ENCODE measurements at places on chromosomes 2 and 18.
A peak's percentile ranks its signal among the peaks of the same experiment; 100 is the strongest.

DNA sequence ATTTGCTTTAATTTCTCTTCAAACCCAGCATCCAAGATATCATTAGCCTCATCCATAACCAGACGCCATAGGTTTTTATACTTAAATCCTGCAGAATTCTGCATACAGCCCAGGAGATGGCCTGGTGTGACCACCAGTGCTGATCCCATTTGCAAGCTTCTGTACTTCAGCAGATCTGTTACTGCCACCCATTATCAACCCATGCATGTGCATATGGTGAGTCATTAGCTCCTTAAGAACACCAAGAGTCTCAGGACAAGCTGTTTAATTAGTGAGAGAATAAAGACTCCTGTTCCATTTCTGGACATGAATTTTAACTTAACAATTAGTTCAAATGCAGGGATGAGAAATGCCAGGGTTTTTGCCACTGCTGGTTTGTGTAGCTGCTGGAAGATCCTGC lies 110.7 kb upstream of the TANK start:
- no peak for DNase-seq

DNA sequence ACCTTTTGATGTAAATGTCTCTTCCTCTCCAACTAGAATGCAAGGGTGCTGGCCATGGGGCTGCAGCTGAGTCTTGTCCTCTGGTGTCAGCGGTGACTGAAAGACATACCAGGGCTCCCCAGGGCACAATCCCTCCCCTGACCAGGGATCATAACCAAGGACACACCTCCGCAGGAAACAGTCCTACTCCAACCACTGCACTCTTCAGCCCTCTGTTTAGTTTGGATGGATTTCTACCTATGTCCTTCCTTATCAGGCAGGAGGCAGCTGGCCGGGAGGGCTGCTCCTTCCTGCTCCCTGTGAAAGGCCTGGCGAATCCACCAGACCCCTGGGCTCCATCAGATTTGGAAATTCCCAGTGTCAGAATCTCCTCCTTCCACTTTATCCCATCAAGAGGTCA lies 185.2 kb upstream of the ID2 start:
- DNase-seq, result no peak

- no peak for DNase-seq
Observed at GRCh38 chr2:43280994-43281393, 54.6 kb upstream of the ZFP36L2 start.

DNA sequence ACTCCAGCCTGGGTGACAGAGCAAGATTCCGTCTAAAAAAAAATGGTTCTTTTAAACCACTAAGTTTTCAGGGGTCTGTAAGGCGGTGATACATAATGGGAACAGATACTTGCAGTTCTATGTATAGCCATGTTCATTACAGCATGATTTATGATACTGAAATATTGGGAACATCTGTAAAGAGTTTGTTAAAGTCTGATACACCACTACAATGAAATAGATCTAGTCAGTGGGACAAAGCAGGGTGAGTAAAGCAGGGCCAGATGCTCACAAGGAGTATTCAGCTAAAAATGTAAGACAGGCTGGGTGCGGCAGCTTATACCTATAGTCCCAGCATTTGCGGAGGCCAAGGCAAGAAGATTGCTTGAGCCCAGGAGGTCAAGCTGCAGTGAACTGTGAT lies 6.2 kb upstream of the ING5 start:
- DNase-seq, result no peak

- peak; percentile 27 for DNase-seq
Observed at GRCh38 chr2:53843595-53843994, 16.2 kb downstream of the GPR75 start.

GRCh38 chr18:6941996-6942395 lies 175.6 kb downstream of the LAMA1 start:
- peak; percentile 9 for DNase-seq

- no peak for DNase-seq
Observed at GRCh38 chr2:21928292-21928691, 804.5 kb downstream of the TDRD15 start.

DNA sequence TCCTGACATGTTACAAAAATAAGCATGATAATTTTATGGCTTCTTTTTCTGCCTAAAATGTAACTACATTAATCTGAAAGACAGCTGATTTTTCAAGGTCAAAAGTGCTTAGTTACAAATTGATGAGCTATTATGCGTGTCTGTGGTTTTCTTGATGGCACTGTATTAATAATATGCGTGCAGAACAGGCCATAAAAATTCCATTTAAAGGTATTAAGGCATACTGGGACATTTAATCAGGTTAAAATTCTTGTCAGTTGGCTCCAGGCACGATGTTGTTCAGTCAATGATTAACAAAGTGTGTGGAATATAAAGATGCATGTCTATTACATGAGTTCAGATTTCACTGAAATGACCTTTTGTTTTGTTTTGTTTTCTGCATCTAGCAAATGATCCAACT lies 420.1 kb upstream of the ZNF804A start:
- no peak for DNase-seq

DNA sequence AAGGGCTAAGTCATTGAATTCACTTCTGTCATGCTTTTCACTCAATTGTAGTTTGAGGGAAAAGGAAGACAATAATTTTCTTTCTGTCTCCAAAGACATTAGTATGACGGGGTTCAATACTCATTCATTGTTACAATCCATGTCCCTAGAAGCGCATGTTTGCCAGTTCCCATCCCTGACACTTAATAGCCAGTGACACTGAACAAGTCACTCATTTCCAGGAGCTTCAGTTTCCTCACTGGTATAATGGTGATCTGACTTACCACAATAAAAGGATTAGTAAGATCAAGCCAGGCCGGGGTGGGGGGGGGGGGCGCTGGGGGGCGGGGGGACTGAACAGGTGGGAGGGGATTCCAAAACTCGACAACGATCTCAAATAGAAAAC lies 144.8 kb upstream of the MAP3K20 start:
- DNase-seq, result no peak

GRCh38 chr2:54723996-54724559 lies 616 bp downstream of the EML6 start:
- peak; percentile 30 for DNase-seq

DNA sequence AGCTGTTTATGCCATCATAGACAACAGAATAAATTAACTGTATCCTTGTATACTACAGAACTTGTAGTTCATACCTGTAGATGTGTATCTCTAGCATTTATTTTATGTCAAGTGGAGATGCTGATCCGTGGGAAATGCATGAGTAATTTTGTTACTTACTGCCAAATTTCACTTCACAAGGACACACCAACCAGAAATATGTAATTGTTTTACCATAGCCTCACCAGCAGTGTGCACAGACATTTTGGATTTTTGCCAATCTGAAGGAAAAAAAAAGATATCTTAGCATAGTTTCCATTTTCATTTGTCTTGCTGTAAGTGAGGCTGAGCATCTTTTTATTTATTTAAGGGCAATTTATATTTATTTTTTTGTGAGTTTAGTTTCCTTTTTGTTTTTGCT lies 265.1 kb upstream of the OSR1 start:
- DNase-seq, result no peak

- no peak for DNase-seq
Observed at GRCh38 chr18:37242091-37242490, 323.5 kb downstream of the CELF4 start.

GRCh38 chr2:38619458-38620164 lies 16.9 kb upstream of the HNRNPLL start:
- peak; percentile 50 for DNase-seq

DNA sequence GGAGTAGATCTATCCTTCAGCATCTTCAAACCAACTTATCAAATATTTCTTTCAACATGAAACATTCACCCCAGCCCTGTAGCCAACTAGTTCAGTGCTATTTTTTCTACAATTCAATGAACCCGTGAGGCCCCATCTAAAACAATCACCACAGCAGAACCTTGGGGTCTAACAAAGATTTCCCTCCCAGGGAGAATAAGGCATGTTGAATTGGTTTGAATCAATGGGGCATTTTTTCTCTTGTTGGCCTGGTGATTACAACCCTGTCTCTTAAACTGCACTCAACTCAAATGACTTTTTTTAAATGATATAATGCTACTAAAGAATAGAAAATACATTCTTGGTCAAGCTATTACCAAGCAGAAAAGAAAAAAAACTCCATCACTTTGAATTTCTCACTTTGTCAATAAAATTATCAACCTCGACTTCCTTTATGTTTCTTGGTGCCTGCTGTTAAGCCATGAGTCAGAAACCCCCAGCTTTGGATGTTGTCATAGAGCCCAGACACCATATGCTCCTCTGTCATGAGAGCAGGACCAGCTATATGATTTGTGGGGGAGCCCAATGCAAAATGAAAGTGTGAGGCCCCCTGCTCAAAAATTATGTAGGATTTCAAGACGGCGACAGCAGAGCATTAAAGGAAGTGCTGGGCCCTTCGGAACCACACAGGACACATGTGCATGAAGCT lies 282.4 kb downstream of the MEIS1 start:
- DNase-seq, result no peak

GRCh38 chr2:15842758-15843666 lies 97.3 kb upstream of the MYCN start:
- no peak for DNase-seq

DNA sequence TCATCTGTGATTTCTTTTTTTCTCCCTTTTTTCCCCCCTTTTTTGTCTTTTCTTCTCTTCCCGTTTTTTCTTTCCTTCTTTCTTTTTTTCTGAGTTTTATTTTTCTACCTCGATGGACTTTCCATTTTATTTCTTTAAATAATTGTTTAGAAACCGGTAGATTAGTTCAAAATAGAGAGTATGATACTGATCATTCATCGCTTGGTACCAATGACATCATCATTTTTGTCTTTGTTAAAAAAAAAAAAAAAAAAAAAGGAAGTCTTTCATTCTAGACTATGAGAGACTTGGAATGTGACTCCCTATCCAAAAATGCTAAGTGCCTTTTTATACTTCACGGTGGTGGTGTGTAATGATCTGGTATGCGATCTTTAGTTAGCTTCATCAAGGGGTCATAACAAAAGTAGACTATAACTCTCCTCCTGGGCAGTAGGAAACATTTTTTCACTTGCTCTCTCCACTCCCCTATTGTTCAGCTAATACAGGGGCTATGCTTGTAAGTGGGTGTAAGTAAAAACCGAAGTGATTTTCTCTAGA lies 1517.5 kb upstream of the ZEB2 start:
- DNase-seq, result no peak

- no peak for DNase-seq
Observed at GRCh38 chr2:45793305-45793962, 142.0 kb downstream of the PRKCE start.

GRCh38 chr18:75162467-75162866 lies 46.5 kb downstream of the PTGR3 start:
- DNase-seq, result no peak

- no peak for DNase-seq
Observed at GRCh38 chr2:96344011-96344410, 8.4 kb downstream of the NCAPH start.

- no peak for DNase-seq
Observed at GRCh38 chr2:207549145-207549544, 19.4 kb downstream of the CREB1 start.

DNA sequence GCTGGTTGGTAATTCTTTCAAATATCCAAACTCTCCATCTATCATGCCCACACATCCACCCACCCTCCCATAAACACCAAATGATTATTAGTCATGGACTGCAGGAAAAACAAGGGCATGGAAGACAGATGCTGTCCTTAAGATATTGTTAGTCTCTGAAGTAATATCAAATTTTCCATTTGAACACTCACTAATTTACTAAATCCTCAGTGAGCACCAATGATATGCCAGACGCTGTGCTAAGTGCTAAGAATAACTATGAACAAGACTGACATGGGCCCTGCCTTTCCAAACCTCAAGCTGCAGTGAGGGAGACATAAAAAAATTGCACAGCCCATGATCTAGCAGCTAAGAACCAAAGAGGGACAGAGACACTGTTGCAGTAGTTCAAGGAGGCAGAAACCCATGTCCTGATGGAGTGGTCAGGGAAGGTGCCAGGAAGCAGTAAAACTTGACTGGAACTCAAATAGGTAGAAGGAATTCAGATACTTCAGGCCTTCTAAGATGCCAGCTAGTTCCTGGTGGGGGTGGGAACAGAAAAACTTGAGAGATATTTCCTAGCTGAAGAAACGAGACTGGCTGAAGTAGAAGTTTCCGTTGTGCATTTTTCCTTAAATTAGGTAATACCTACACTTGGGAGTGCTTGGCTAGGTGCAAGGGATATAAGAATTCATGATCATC lies 182.1 kb downstream of the OSR1 start:
- DNase-seq, result no peak

DNA sequence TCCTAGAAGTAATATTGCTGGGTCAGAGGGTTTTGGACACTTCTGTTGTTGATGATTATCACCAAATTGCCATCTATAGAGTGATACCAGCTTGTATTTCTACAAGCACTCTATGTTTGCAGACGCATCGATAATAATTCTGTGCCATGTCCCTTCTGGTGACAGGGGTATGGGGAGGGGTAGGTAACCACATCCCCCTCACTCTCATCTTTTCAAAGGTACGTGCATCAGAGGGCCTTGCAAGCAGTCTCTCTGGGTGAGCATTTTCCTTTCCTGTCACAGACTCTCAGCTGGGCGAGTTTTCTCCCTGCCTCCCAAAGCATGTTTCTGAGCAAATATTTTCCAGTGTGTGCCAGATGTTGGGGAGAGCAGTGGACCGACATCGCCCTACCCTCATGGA lies 98.0 kb downstream of the SMAD7 start:
- DNase-seq, result peak; percentile 12

- DNase-seq, result peak; percentile 77
Observed at GRCh38 chr2:196131384-196131937, 39.9 kb downstream of the STK17B start.

DNA sequence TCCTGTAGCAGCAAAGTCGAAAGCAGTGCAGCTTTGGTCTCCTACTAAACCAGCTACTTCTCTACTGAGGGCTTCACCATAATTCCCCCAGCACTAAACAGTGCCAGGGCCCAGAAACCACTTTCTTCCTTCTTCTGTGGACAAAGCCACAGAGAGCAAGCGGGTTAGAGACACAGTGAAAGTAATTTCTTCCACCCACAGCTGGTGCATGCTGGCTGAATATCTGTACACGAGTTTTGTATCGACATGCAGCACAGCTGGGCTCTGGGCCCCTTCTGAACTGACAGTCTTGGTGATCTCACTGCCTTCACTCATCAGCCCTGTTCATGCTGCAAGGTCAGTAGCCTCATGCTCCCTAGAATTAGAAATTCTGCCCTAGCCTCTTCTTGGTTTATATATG lies 74.0 kb upstream of the SULT1C3 start:
- DNase-seq, result peak; percentile 39

- no peak for DNase-seq
Observed at GRCh38 chr2:221850076-221850475, 278.0 kb upstream of the EPHA4 start.

DNA sequence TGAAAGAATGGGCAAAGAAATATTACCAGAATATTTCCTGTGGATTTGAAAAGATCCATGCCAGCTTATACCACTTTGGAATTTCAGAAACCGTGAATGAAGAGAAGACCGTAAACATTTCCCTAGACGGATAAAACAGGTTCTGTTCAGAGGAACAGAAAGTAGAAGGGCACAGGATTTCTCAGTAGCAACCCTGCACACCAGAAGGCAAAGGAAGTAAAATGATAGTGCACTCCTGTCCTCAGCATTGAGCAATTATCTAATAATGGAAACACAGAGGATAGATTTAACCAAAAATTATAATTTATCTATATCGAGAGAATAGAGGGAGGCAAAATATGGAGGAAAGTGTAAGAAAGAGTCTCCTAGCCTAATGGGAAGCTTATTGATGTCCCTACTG lies 87.0 kb upstream of the ITGA6 start:
- peak; percentile 14 for DNase-seq

GRCh38 chr2:166282154-166282553 lies 93.6 kb downstream of the SCN9A start:
- DNase-seq, result no peak

Data from hematopoietic multipotent progenitor cell treated with erythropoietin and hydrocortisone succinate and interleukin-3 and kit ligand, for 4 days (in vitro differentiated cells).